ENCODE measurements at places on chromosomes 6 and 20. TPM values are rescaled to one million over a fixed set of nuclear protein-coding genes. Genes with fewer than 3 reads are reported as not detected.

TPX2 gene
- 11.4 TPM for total RNA-seq

BMP2 gene
- total RNA-seq, result 1.2 TPM

DNA sequence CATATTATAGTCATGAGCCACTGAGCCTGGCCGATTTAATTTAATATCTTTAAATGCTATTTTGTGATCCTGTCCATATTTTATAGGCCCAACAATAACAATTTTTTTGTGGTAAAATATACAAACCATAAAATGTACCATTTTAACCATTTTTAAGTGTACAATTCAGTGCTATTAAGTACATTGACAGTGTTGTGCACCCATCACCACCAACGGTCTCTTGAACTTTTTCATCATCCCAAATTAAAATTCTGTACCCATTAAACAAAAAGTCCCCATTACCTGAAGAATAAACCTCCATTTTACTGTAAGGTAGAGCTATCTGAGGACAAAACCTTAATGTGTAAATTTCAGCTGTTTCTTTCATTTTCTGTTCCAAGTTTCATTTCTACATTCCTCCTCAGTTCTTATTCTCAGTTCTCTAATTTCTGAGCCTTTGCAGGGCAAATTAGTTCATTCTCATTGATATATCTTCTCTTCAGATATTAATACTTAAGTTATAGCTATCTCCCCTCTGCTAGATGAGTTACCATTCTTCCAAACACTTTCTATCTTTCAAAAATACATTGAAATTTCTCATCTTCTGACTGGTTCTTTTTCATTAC is 10.3 kb downstream of the MTO1 start:
- DNase-seq, result no peak
- no peaks in the 10 kb centered on the region for H3K4me1 ChIP-seq
- H3K27me3 ChIP-seq, result no peaks in the 10 kb centered on the region
- peaks cover 100% of the 10 kb centered on the region for H3K36me3 ChIP-seq
- no peak overlapping the region for H3K4me3 ChIP-seq

- H3K4me3 ChIP-seq, result no peak overlapping the region
- no peaks in the 10 kb centered on the region for H3K27me3 ChIP-seq
- no peaks in the 10 kb centered on the region for H3K36me3 ChIP-seq
- no peak for DNase-seq
Observed at GRCh38 chr20:2254333-2254732, 41.5 kb upstream of the TGM3 start.

- peaks cover 41% of the 10 kb centered on the region for H3K4me1 ChIP-seq
- H3K36me3 ChIP-seq, result no peaks in the 10 kb centered on the region
- H3K27ac ChIP-seq, result peak overlapping the region; percentile 86
- peak overlapping the region; percentile 56 for H3K4me3 ChIP-seq
- no peaks in the 10 kb centered on the region for H3K27me3 ChIP-seq
- DNase-seq, result peak; percentile 41
Observed at GRCh38 chr6:28944412-28944865, 20.7 kb upstream of the TRIM27 start.

PKIG gene
- 17.4 TPM for total RNA-seq

C6orf163 gene
- 3.9 TPM for total RNA-seq

GSTA1 gene
- not detected for total RNA-seq

GRCh38 chr6:132140189-132140588 is 189.0 kb upstream of the CCN2 start:
- no peak overlapping the region for H3K27ac ChIP-seq
- H3K27me3 ChIP-seq, result no peaks in the 10 kb centered on the region
- no peak for DNase-seq
- H3K36me3 ChIP-seq, result no peaks in the 10 kb centered on the region

DNA sequence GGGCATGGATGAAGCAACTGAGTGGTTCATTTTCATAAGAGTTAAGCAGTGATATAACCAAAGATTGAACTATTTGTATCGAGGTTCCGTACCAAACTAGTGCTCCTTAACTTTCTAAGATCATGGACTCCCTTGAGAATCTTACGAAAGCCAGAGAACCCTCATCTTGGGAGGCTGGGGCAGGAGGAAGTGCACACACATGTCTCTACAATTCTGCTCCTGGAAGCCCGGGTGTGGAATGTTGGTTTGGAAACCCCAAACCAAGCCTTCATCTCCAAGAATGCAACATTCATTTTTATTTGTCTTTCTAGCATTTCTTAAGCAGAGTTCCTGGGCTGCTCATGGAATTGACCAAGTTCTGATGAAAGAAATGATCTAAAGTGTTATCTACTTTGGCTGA is 250.5 kb upstream of the PRND start:
- H3K36me3 ChIP-seq, result no peaks in the 10 kb centered on the region
- no peak overlapping the region for H3K27ac ChIP-seq
- no peaks in the 10 kb centered on the region for H3K4me1 ChIP-seq

PTK6 gene
- 22.2 TPM for total RNA-seq

DNA sequence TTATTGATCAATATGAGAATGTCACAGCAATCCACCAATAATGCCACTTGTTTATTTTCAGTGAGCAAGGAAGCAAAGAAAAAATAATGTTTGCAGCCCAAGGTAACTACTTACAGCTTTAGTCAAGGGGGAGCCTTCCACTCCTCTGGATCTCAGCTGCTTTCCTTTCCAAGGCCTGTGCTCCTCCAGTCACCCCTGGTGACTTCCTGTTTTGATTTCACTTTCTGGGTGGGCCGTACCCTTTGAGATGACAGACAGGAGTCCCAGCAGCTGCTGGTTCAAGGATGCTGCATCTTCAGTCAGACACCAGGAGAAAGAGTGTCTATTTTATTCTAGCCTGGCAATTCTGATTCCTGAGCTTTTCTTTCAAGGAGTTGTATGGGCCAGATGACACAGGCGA is 5.6 kb upstream of the VNN2 start:
- H3K27me3 ChIP-seq, result no peaks in the 10 kb centered on the region
- peaks cover 40% of the 10 kb centered on the region for H3K4me1 ChIP-seq
- no peaks in the 10 kb centered on the region for H3K36me3 ChIP-seq
- H3K4me3 ChIP-seq, result no peak overlapping the region

METTL24 gene
- total RNA-seq, result 15.4 TPM

- DNase-seq, result no peak
- no peak overlapping the region for H3K27ac ChIP-seq
- H3K4me1 ChIP-seq, result peaks cover 32% of the 10 kb centered on the region
Observed at GRCh38 chr6:45417436-45417835, 39.7 kb upstream of the SUPT3H start.

DNA sequence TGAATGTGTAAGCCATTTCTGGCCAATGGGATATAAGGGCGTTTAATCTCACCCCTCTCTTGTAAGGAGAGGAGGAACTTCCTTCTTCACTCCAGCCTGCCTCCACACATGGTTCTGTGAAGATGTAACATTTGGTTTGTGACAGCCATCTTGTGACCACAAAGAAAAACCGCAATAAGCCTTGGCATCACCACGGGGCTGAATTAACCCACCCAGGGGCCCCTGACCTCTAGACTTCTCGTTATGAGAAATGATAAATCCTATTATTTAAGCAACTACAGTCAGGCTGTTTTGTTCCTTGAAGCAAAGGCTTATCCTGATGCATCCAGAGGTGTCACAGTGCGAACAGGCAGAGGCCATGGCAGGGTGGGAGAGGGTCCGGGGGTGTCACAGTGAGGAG is 139.7 kb downstream of the CDC5L start:
- no peak overlapping the region for H3K27ac ChIP-seq
- H3K36me3 ChIP-seq, result no peaks in the 10 kb centered on the region
- peaks cover 31% of the 10 kb centered on the region for H3K27me3 ChIP-seq
- H3K4me3 ChIP-seq, result no peak overlapping the region
- H3K4me1 ChIP-seq, result no peaks in the 10 kb centered on the region
- DNase-seq, result no peak

ADGB gene
- total RNA-seq, result not detected

PBOV1 gene
- total RNA-seq, result not detected

GRCh38 chr20:37384683-37385174 is 38.8 kb downstream of the SRC start:
- peaks cover 29% of the 10 kb centered on the region for H3K36me3 ChIP-seq
- H3K4me3 ChIP-seq, result peak overlapping the region; percentile 46
- DNase-seq, result peak; percentile 86
- peak overlapping the region; percentile 79 for H3K27ac ChIP-seq
- no peaks in the 10 kb centered on the region for H3K27me3 ChIP-seq

ASCC3 gene
- total RNA-seq, result 49.2 TPM

DNA sequence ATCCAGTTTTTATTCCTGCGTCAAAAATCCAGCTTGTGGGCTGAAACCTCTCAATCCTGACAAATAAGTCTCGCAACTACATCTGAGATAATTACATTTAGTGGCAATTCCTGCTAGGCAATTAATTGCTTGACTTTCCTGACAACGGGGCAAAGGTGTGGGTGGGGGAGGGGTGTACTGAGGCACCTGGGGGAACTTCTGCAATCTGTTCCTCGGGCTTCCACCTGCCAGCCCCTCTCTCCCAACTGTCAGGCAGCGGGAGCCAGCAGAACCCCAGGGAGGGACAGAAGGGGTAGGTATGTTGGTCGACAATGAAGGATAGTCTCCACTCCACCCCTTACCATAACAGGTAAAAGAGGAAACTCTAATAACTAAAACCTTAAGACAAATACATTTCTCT is 6.8 kb downstream of the C6orf52 start:
- no peak overlapping the region for H3K4me3 ChIP-seq
- H3K27ac ChIP-seq, result no peak overlapping the region
- DNase-seq, result peak; percentile 41
- H3K4me1 ChIP-seq, result no peaks in the 10 kb centered on the region

- H3K4me1 ChIP-seq, result no peaks in the 10 kb centered on the region
- no peaks in the 10 kb centered on the region for H3K27me3 ChIP-seq
- peaks cover 59% of the 10 kb centered on the region for H3K36me3 ChIP-seq
- H3K4me3 ChIP-seq, result no peak overlapping the region
- H3K27ac ChIP-seq, result no peak overlapping the region
Observed at GRCh38 chr20:2967841-2968240, 75.6 kb upstream of the GNRH2 start.

DNA sequence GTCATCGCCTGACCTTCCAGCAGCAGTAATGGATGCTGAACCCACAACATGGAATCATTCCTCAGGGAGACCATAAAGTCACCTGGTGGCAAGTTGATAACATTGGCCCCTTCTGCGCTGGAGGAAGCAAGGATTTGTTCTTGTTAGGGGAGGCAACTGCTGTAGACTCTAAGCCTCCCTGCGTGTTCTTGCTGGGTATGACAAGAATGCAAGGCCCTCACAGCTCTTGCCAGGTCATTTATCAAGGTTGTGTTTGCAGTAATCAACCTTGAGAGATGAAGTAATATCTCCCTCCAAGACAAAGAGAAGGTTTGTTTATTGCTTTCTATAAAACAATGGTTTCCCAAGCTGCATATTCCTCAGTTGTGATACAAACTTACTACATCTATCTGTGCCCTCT is 80.9 kb downstream of the PERP start:
- no peaks in the 10 kb centered on the region for H3K36me3 ChIP-seq
- H3K27me3 ChIP-seq, result no peaks in the 10 kb centered on the region
- no peak overlapping the region for H3K27ac ChIP-seq
- no peak for DNase-seq
- H3K4me3 ChIP-seq, result no peak overlapping the region

IP6K3 gene
- total RNA-seq, result 0.58 TPM

- H3K4me1 ChIP-seq, result peaks cover 11% of the 10 kb centered on the region
- H3K27ac ChIP-seq, result no peak overlapping the region
- no peak for DNase-seq
- H3K27me3 ChIP-seq, result no peaks in the 10 kb centered on the region
- no peak overlapping the region for H3K4me3 ChIP-seq
Observed at GRCh38 chr6:107154131-107154800, 39.0 kb upstream of the BEND3 start.

DNA sequence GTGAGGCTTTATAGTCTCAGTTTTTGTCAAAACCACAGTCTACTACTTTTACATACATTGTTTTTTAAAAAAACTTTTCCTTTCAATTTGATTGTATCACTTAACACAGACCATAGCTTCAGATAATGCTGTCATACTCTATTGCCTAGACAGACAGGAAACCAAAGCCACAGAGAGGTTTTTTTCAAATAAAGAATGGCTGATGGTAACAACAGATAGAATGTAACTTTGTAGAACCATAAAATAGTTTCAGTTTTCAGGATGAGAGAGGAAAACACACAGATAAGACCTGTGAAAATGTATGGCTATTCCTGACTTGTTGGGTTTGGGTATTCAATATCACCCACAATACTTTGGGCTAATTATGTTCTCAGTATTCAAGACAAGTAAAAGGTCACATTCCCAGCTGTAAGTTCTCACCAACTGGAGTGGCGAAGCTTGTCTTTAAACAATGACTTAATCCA is 94.0 kb downstream of the ADGRG6 start:
- no peaks in the 10 kb centered on the region for H3K36me3 ChIP-seq
- no peaks in the 10 kb centered on the region for H3K27me3 ChIP-seq
- no peak overlapping the region for H3K4me3 ChIP-seq
- DNase-seq, result no peak
- H3K27ac ChIP-seq, result no peak overlapping the region

GRCh38 chr6:21739838-21740237 is 146.3 kb downstream of the SOX4 start:
- no peak overlapping the region for H3K27ac ChIP-seq
- no peaks in the 10 kb centered on the region for H3K27me3 ChIP-seq

GRCh38 chr20:11234181-11234580 is 560.4 kb upstream of the JAG1 start:
- no peak overlapping the region for H3K4me3 ChIP-seq
- H3K36me3 ChIP-seq, result no peaks in the 10 kb centered on the region
- H3K4me1 ChIP-seq, result peaks cover 4% of the 10 kb centered on the region
- no peaks in the 10 kb centered on the region for H3K27me3 ChIP-seq
- H3K27ac ChIP-seq, result no peak overlapping the region
- no peak for DNase-seq

KIAA0408 gene
- 89.3 TPM for total RNA-seq

HLA-DMA gene
- 0.87 TPM for total RNA-seq

LSM2 gene
- 34.5 TPM for total RNA-seq

GRCh38 chr6:1608222-1609040 is 1.3 kb upstream of the FOXC1 start:
- peaks cover 84% of the 10 kb centered on the region for H3K4me1 ChIP-seq
- DNase-seq, result no peak
- H3K4me3 ChIP-seq, result peak overlapping the region; percentile 68
- peak overlapping the region; percentile 56 for H3K27ac ChIP-seq
- H3K36me3 ChIP-seq, result no peaks in the 10 kb centered on the region
- H3K27me3 ChIP-seq, result peaks cover 54% of the 10 kb centered on the region

DNA sequence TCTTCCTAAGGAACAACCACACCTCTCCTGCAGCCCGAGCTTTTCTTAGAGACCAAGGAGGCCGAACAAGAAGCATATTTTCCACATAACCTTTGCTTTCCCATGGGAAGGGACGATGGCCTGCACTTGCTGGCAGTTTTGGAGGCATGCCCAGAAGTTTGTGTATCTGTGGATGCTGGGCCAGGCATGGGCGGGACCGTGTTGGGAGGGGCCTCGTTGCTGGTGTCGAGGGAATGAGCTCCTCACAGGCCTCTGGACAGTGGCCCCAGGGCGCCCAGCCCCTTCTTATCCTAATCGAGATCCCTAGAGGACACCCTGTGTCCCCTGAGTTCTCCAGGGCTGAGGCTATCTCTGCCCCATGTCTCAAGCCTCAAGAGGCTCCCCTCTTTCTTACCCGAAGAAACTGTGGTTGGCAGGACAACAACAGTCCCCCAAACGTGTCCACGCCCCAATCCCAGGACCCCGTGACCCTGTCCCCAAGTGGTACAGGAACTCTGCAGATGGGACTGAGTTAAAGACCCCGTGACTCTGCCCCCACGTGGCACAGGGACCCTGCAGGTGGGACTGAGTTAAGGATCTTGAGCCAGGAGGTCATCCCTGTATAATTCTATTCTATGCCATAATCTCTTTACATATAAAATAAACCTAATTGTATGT is 99.5 kb upstream of the BHLHE23 start:
- no peak overlapping the region for H3K27ac ChIP-seq
- DNase-seq, result peak; percentile 41
- H3K27me3 ChIP-seq, result no peaks in the 10 kb centered on the region
- no peaks in the 10 kb centered on the region for H3K36me3 ChIP-seq
- peaks cover 16% of the 10 kb centered on the region for H3K4me1 ChIP-seq

PACRG gene
- 28.6 TPM for total RNA-seq

Data from stomach (tissue), 19 donors.